ENCODE measurements at places on chromosomes 4 and X.

GRCh38 chr4:159337041-159337440 is 234.2 kb downstream of the RAPGEF2 start:
- no peak for DNase-seq

DNA sequence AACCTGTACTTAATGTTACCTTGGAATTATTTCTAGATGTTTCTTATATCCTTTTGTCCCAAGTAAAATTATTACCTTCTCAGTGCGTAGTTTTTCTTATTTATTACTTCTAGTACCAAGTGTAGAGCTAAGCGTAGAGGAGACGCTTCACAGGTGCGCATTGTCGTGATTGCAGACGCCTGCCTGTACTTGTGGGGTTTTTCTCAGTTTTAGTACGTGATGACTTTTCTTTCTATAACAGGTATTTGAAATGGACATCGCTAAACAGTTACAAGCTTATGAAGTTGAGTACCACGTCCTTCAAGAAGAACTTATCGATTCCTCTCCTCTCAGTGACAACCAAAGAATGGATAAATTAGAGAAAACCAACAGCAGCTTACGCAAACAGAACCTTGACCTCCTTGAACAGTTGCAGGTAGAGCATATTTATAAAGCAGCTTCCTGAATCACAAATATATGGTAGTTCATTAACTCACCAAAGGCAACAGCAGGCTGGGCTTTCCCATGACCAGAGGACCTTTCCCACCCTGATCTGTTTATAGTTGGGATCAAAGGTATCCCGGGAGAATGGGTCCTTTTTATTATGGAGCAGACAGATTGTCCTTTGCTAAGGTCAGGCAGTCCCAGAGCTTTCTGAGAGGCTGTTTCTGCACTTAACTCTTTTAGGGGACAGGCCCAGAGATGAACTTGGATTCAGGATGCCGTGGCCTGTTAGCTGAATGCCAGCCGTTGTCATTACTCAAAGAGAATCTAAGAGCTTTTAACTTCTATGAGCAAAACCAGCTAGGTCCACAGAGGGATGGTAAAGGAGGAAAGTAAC is 172.9 kb downstream of the PTTG2 start:
- no peak for DNase-seq

GRCh38 chr4:47705326-47705981 is 132.4 kb downstream of the CORIN start:
- no peak for DNase-seq

GRCh38 chr4:54744487-54744886 is 86.7 kb downstream of the KIT start:
- no peak for DNase-seq

DNA sequence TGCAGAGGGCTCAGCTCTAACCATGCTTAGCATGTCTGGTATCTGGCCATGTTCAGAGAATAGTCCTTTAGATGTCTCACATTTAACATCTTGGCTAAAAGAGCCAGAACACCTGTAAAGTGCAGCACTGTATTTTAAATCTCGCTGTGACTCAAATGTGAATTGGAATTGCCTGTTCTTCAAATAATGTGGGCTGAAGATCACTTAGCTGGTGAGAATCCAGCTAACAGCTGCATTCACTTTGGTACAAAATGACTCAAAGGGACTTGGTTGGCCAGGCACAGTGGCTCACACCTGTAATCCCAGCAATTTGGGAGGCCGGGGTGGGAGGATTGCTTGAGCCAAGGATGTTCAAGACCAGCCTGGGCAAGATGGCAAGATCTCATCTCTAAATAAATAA is 63.5 kb upstream of the PLAC8 start:
- DNase-seq: no peak

DNA sequence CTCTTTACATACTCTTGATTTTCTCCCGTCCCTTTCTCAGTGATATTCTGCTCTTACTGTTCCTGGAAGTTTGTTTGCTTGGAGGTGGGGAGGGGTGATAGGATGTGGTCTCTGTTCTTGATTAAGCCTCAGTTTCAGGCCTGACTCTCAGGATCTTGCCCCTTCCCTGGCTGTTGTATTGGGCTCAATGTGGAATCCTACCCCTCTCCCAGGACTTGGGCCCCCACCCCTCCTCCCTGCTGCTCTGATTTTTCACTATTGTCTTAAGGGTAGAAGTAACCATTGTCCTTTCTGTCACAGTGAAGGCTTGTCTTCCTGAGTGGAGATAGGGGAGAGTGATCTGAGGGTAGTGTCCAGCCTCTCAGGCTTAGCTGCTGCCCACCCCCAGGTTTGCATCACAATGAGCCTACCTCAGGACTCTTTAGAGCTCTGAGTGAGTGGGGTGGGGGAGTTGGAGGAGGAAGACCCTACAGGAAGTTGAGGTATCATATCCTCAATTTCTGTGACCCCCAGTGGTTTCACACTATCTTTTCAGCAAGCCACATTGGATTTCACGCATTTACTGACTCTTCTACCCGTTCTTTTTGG is 16.5 kb downstream of the CDKL5 start:
- no peak for DNase-seq

DNA sequence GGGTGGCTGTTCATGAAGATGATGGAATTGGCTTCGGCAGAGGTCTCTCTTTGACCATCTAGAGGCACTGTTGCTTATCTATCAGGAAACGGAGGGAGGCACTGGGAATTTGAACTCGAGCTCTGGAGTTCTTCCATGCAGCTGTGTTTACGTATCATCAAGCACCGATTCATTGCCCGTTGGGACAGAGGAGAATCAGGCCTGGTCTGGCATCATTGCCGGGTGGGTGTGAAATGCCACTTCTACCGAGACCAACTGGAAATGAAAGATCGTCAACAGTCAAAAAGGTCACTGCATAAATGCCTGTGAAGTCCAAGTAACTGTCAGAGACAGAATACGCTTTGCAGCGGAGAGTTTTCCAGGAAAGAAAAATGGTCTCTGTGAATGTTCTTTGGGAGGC is 166.9 kb downstream of the ASMT start:
- DNase-seq: no peak

- no peak for DNase-seq
These were observed 75.5 kb downstream of the GALNT7 start for GRCh38 chr4:173243917-173244658.

DNA sequence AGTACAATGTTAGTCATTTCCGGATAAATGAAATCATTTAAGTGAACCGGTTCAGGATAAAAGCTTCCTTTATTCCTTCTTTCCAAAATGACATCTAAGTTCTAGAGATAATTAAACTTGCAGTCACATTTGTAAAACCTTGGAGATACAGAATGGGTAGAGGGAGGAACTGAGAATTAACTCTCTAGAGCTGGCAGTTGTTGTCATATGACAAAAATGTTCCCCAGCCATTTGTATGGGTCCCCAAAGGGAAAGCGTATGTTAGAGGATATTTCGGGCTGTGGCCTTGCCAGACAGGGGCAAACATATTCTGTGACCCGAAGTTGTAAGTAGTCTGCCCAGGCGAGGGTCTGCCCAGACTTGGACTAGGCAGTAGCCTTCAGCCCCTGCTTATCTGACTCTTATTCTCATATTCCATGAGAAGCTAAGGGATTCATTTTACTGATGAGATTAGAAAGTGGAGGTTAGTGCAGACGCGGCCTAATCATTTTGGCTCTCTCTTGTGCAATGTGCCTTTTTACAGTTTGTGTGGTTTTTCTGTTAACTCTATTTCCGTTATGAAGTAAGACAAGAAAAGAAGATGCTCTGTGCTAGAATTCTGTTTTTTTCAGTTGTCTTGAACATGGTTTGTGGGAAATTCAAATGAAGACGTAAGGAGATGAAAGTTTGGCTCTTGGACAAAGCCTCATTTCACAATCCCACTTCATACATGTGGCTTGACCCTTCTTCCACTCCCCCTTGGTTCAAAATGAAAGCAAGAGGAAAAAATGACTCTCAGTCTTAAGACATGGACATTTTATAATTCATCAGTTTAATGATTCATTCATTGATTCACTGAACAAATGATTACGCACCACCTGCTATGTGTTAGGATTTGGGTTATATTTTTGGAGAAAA is 2394.2 kb upstream of the AGA start:
- DNase-seq: no peak

DNA sequence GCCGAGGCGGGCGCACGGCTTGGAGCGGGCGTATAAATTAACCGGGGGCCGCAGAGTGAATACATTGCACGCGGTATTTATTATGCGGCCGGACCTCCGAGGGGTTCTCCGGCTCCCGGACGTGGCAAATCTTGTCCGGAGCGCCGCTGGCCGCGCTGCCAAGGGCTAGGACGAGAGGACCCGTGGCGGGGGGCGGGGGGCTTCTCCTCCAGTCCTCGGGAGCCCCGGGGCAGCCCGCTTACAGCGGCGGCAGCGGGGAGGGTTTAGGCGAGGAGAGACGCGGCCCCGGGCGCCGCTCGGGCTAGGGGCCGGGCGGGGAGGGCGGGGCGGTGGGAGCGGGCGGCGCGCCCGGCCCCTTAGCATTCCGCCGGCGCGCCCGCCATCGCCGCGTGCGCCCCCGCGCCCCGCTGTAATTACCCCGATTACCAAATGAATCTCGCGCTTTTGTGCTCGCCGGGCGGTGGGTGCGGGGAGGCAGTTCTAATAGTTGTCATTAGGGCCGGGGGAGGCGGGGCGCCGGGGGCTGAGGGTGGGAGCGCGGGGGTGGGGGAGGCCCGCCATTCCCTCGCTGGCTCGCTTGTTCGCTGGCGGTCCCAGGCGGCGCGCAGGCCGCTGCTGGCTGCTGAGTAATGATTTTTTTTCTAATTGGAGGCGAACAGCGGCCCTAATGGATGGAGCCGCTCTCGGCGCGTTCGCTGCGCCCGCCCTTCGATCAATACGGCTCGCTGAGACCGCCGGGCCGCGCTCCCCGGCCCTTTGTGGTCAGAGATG is 276.6 kb downstream of the BCOR start:
- peak; percentile 9 for DNase-seq

- DNase-seq: no peak
These were observed 2.1 kb downstream of the C4orf54 start for GRCh38 chr4:99655308-99656081.

DNA sequence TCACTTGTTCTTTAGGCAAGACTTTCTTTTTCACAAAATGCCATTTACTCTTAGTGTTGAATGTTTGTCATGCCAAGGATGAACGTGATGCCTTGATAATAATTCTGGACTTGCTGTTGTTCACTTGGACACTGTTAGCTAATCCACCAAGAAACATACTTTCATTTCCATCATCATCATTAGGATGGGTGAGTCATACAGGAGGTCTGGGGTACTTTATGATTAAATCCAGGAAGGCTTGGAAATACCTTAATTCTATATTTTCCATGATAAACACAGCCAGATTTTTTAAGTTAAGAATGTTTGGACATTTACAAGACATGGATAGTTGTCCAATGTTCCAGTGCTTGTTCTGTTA is 260.7 kb upstream of the GIMD1 start:
- DNase-seq: no peak

GRCh38 chr4:80309294-80310004 is 26.1 kb upstream of the CFAP299 start:
- no peak for DNase-seq

DNA sequence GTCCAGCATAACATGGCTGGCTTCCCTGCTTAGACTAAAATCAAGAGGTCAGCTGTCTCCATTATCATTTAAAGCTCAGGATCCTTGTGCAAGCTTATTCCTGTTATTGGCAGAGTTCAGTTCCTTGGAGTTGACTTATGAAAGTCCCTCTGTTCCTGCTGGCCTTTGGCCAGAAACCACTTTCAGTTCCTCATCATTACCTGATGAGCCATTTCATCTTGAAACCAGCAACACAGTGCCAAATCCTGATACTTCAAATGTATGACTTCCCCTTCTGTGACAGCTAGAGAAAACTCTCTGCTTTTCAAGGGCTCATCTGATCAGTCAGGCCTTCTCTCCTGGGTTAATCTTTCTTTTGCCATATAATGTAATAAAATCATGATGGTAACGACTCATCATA is 110.6 kb upstream of the FSTL5 start:
- no peak for DNase-seq

- no peak for DNase-seq
These were observed 27.1 kb downstream of the EVC start for GRCh38 chr4:5738061-5738460.

- DNase-seq: no peak
These were observed 171.9 kb downstream of the DKK2 start for GRCh38 chr4:106864231-106864630.

GRCh38 chrX:47578692-47579091 is 3.5 kb upstream of the TIMP1 start:
- no peak for DNase-seq

All from CD4-positive, alpha-beta T cell treated with Interleukin-2 at 100 ng/mL for 4 hours (primary cell).